Activated CD4-positive, alpha-beta T cell treated with anti-CD3 and anti-CD28 coated beads for 24 hours (primary cell): ENCODE measurements at places on chromosomes 4 and X.

- DNase-seq: no peak
Observed at GRCh38 chrX:46620505-46620904, 46.9 kb downstream of the CHST7 start.

- DNase-seq: peak; percentile 97
Observed at GRCh38 chr4:152535903-152536544, at the start of gene FBXW7. Gene FBXW7, minus strand, starts transcription at chr4:152536092. Its CDS starts 124,289 bp downstream, at chr4:152411803.

DNA sequence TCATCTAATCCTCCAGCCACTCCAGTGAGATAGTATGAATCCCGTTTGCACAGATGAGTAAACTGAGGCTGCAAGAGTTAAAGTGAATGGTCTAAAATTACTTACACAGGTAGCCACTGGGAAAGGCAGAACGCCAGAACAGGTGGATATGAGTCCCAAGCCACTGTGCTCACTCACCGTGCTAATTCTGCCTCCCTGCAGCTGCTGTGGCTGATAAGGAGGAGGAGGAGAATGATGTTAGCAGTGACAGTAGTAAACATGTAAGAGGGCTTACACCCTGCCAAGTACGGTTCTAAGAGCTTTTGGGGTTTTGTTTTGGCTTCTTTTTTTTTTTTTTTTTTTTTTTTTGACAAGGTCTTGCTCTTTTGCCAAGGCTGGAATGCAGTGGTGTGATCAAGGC lies 90.5 kb upstream of the PRPS2 start:
- DNase-seq: no peak

GRCh38 chr4:141684785-141685184 lies 48.4 kb downstream of the IL15 start:
- DNase-seq: no peak

GRCh38 chrX:101062176-101062575 lies 10.3 kb upstream of the TRMT2B start:
- no peak for DNase-seq

- peak; percentile 1 for DNase-seq
Observed at GRCh38 chr4:8117278-8117682, 41.3 kb downstream of the ABLIM2 start.

DNA sequence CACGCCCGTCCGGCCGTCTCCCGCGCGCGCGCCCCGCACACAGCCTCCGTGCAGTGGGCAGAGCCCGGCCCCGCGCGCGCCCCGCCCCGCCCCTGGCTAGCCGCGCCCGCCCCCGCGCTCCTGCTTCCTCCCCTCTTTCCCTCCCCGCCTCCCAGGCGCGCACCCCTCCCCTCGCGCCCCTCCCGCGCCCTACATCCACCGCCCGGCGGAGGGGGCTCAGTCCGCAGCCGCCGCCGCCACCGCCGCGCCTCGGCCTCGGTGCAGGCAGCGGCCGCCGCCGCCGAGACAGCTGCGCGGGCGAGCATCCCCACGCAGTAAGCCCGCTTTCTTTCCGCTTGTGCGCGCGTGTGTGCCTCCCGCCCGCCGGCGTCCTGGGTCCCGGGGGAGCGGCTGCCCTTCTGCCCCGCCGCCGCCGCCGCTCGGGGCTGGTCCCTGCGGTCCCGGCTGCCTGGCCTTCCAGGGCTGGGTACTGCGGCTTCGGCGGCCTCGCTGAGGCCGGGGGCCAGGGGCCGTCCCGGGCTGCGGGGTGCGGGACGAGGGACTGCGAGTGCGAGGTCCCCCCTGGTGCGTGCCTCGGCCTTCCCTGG lies at the start of gene FHL1:
TSS of gene FHL1 (plus strand) at position 219 of the 587 bp plus-strand sequence.
- DNase-seq: peak; percentile 26

DNA sequence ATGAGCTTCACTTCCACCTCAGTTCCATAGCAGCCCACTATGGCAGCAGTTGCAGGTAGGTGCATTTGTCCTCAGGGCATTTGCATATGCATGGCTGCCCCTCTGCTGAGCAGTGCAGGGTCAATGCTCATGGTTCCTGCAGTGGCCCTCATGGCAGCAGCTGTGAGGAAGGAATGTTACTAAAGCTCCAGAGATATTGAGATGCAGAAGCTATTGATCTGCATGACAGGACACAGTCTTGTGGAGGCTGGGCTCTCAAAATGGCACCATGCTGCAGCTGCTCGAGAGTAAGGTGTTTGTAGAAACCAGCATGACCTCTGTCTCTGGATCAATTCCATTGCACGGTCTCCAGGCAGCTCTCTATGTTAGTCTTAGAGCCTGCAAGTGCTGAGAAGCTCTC lies 179.2 kb upstream of the PCDH18 start:
- DNase-seq: no peak
